ENCODE measurements at places on chromosomes 4 and X.

DNA sequence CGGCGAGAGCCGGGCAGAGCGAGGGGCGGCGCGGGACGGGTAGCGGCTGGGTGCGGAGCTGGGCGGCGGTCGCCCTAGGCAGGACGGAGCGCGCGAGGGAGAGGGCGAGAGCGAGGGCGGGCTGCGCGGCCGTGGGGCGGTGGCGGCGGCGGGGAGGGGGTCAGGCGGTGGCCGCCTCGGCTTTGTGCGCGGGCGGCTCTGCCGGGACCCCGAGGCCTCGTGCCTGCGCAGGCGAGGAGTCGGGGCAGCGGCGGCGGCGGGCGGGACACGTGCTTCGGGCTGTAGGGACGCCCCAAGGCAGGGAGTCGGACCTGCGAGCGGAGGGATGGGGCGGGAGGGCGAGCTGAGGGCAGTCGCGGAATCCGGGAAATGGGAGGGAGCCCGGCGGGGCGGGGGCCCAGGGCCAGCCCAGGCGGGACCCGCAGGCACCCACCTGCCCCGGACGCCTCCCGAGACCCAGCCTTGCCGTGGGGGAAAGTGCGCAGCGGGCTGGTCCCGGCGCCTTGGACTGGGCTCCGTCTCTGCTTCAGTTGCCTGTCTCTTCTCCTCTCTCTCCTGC is 465 bp downstream of the BMPR1B start:
- no peak for DNase-seq

- DNase-seq = no peak
Measured at GRCh38 chrX:153519569-153520286, 2.3 kb downstream of the ATP2B3 start.

- peak; percentile 58 for DNase-seq
Measured at GRCh38 chrX:119695535-119696050, 2.6 kb upstream of the SEPTIN6 start.

- DNase-seq = no peak
Measured at GRCh38 chr4:92968556-92968955, 664.8 kb downstream of the GRID2 start.

DNA sequence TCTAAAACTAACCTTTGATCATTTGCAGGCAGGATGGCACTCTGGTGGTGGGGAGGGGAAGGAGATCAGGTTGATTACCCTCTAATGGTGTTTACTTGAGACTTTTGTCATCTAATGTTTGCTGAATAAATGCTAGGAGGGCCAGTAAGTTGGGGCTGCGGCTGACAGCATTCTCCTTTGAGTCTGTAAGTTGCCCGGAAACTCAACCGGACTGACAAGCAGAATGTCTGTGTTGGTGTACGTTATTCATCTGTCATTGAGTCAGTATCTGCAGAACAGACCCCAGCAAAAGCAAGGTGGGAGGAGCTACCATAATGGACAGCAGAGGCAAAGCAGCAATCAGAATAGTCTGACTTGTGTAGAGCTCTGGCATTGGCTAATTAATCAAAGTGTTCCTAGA is 1210.6 kb upstream of the PABPC4L start:
- no peak for DNase-seq

- no peak for DNase-seq
Measured at GRCh38 chr4:46656071-46656470, 253.0 kb downstream of the COX7B2 start.

GRCh38 chr4:109701566-109702410 is 1.5 kb downstream of the CASP6 start:
- peak; percentile 31 for DNase-seq

DNA sequence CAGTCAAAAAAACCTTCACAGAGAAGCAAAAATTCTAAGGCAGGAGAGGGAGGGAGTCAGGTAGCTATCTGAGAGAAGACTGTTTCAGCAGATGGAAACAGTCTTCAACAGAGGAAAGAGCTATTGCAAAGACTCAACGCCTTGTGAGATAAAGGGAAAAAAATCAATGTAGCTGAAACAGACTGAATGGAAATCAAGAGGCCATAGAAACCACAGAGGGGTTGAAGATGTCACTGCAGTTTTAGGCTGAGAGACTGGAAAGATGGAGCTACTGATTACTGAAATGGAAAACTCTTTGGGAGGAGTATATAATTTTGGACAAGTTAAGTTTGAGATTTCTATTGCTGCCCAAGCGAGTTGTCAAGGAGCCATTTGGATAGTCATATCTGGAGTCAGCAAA is 28.4 kb upstream of the CXCL8 start:
- no peak for DNase-seq

DNA sequence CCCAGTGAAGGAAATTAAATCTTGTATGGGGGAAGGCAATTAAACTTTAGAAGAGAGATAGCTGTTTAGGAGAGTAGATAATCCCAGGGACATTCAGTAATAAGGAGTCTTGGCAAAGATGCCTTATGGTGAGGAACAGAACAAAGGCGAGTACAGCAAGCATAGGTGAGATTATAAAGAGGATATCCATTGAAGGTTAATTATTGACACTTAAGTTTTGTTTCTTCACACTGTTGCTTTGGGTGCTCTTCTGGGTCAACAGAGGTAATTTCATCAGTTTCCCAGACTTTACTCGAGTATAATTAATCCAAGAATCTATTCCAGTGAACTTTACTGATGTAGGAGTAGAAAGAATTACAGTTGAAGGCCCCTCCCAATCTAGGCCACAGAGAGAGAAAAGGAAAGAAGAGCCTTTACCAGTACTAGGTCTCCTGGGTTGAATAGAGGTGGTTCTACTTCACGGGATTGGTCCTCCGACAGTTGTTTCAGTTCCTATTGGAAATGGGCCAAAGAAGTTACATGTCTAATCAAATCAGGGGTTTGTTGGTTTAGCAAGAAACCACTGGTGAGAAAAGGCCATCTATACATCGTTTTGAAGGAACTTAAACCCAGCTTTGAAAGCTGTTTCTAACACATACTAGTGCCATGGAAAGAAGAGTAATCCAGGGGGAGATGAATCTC is 27.2 kb downstream of the EPGN start:
- no peak for DNase-seq

DNA sequence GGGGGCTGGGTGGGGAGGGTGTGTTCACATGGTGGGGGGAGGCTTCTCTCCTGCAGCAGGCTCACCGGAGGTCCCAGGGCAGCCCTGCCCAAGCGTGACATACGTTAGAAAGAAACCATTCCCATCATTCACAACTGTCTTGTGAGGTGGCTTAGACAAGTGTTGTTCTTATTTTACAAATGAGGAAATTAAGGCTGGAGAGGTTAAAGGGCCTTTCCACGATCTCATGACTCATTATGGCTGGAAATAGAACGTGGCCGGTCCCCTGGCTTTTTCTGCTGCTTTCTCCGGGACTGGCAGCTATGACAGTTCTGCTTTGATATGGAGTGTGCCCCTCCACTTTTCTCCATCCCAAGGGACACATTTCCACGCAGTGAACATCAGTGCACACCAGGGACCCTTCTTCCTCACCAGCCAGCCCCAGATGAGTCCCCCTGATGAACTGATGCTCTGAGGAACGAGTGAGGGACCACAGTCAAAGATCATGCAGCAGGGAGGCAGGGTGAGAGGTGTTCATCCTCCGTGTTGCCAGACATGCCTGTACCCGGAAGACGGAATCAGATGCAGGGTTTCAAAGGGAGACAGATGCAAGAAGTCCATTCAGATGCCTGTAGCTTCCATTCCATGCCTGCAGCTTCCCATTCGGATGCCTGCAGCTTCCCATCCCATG is 64.0 kb upstream of the ACSL1 start:
- DNase-seq = no peak

- DNase-seq = peak; percentile 20
Measured at GRCh38 chrX:123184219-123184865, at the start of gene GRIA3. Gene GRIA3 (plus strand): TSS chrX:123184278. CDS start chrX:123184536, 258 bp downstream.

DNA sequence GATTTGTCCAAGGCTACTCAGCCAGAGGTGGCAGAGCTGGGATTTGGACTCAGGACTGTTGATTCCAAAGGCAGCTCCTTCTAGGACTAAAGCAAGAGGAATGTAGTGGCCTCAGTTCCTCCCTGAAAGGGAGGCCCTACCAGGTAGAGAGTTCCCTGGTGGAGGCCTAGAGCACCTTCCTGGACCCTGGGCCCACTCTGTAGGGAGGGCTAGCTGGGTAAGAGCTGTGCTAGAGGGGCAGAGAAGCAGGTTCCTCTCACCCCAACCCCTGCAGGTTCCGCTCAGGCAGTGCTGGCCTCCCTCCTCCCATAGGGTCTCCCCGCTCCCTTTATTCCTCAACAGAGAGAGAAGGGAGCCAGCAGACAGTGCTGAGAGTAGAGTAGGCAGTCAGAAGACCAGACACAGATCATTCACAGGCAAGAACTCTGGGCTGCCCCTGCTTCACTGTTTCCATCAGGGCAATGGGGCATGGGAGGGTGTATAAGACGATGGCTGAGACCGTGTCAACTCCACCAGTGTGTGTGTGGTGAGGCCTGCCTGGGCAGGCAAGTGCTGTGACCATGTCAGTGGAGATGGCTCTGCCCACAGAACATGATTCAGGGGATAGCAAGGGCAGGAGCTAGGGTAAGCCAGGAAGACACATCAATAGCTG is 12.4 kb upstream of the PJA1 start:
- no peak for DNase-seq

GRCh38 chr4:129429581-129430320 is 333.8 kb downstream of the C4orf33 start:
- DNase-seq = no peak

GRCh38 chr4:47462799-47463234 is 685 bp downstream of the COMMD8 start:
- DNase-seq = no peak

GRCh38 chr4:28469886-28470285 is 1609.2 kb downstream of the STIM2 start:
- DNase-seq = no peak

- peak; percentile 15 for DNase-seq
Measured at GRCh38 chr4:68375667-68376559, 26.0 kb upstream of the YTHDC1 start.

GRCh38 chrX:53089224-53089842 is 4.6 kb upstream of the KANTR start:
- DNase-seq = no peak

GRCh38 chrX:24828147-24828546 is 134.4 kb downstream of the POLA1 start:
- no peak for DNase-seq

DNA sequence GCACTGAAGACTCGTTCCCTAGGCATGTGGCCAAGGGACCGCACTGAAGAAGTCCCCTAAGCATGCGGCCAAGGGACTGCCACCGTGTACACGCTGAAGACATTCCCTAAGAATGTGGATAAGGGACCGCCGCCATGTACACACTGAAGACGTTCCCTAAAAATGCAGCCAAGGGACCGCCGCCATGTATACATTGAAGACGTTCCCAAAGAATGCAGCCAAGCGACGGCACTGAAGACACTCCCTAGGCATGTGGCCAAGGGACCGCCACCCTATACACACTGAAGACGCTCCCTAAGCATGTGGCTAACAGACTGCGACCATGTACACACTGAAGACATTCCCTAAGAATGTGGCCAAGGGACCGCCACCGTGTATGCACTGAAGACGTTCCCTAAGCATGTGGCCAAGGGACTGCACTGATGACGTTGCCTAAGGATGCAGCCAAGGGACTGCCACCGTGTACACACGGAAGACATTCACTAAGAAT is 31.5 kb downstream of the DHRSX start:
- no peak for DNase-seq

All from GM06990 (cell line).